ENCODE measurements at places on chromosomes 1 and 21.
A peak's percentile ranks its signal among the peaks of the same experiment; 100 is the strongest.

DNA sequence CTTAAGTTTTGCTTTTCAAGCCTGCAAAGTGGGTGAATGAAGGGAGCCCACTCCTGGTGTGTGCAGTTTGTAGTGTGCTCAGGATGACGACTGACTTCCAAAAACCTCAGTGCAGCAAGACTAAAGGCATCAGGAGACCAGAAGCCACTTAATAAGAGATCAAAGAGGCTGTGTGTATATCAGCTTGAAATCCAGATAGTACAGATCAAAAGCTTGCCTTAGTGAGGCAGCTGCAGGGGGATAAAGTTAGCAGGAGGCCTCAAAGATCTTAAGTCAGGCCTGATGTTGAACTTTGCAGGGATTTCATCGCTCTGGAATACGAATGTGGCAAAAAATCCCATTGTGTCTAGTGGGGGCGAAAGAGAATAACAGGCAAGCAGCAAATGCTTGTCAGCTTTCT is 99.8 kb downstream of the PATJ start:
- no peak for DNase-seq

DNA sequence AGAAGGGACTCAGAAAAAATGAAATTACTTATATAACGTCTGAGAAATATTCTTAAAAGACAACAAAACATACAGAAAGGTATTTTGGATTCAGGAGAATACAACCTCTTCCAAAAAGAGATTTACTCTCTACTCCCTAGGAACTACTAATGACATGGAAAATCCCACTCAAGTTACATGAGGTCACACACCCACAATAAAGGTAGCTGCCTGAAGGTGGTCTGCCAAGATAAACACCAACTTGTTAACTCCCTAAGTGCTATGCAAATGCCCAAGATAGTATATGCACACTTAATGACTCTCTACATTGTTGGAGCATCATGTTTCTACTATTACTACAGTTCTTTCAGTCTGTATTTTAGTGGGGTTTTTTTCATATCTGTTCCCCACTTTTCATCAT is 26.5 kb downstream of the RERE start:
- DNase-seq = no peak

- peak; percentile 4 for DNase-seq
Measured at GRCh38 chr1:58165073-58165472, 381.5 kb downstream of the OMA1 start.

GRCh38 chr1:31981972-31982371 is 31.7 kb upstream of the KHDRBS1 start:
- peak; percentile 67 for DNase-seq

- no peak for DNase-seq
Measured at GRCh38 chr1:80633947-80634706, 1166.6 kb upstream of the ADGRL2 start.

- no peak for DNase-seq
Measured at GRCh38 chr1:247855911-247856310, 1.1 kb upstream of the TRIM58 start.
